Skin of body (tissue), 3 donors: ENCODE measurements at places on chromosomes 1 and 21. TPM values are rescaled to one million over a fixed set of nuclear protein-coding genes. Genes with fewer than 3 reads are reported as not detected.

RNPEP gene
- total RNA-seq, result 20.2 TPM

SLC25A24 gene
- 40.4 TPM for total RNA-seq

INAVA gene
- 16.4 TPM for total RNA-seq

SAMD13 gene
- total RNA-seq, result 1.7 TPM

SLC45A1 gene
- total RNA-seq, result 0.49 TPM

RPTN gene
- total RNA-seq, result 4.4 TPM

CFHR1 gene
- 0.59 TPM for total RNA-seq

TSTD1 gene
- total RNA-seq, result 29.3 TPM

SMCP gene
- not detected for total RNA-seq

KCNH1 gene
- total RNA-seq, result 0.59 TPM

SLC44A3 gene
- 1.8 TPM for total RNA-seq

CRNN gene
- total RNA-seq, result 4.3 TPM

LCE1D gene
- 1.4 TPM for total RNA-seq

ANGPTL3 gene
- total RNA-seq, result not detected

RGS13 gene
- 0.79 TPM for total RNA-seq

BECN2 gene
- total RNA-seq, result not detected

BMP8B gene
- 2.0 TPM for total RNA-seq

KRTAP12-2 gene
- 1.5 TPM for total RNA-seq

PER3 gene
- total RNA-seq, result 9.8 TPM

KCNQ4 gene
- total RNA-seq, result 1.8 TPM

RBM11 gene
- 0.30 TPM for total RNA-seq

KLHDC9 gene
- total RNA-seq, result not detected

MFAP2 gene
- total RNA-seq, result 38.3 TPM

AMY1A gene
- not detected for total RNA-seq

OR2T3 gene
- not detected for total RNA-seq

FAM151A gene
- total RNA-seq, result not detected

TDRD5 gene
- total RNA-seq, result 0.59 TPM

SLC2A1 gene
- total RNA-seq, result 76.7 TPM

LMX1A gene
- 1.1 TPM for total RNA-seq

SPRR2E gene
- total RNA-seq, result 16.7 TPM

TIMM17A gene
- total RNA-seq, result 30.0 TPM

MTARC2 gene
- 8.2 TPM for total RNA-seq

HCRTR1 gene
- not detected for total RNA-seq

NTMT2 gene
- not detected for total RNA-seq

CCDC30 gene
- total RNA-seq, result 1.8 TPM

SRGAP2C gene
- 13.4 TPM for total RNA-seq

CLDN19 gene
- 2.7 TPM for total RNA-seq

FCMR gene
- 0.69 TPM for total RNA-seq

RASAL2 gene
- 15.9 TPM for total RNA-seq

LRRC38 gene
- total RNA-seq, result 1.4 TPM

CLEC20A gene
- not detected for total RNA-seq

LCE2A gene
- total RNA-seq, result 1.2 TPM

NR5A2 gene
- total RNA-seq, result 5.9 TPM

C1orf53 gene
- total RNA-seq, result 0.89 TPM

C1orf115 gene
- total RNA-seq, result 12.7 TPM

ARTN gene
- 0.49 TPM for total RNA-seq

IFI16 gene
- total RNA-seq, result 56.7 TPM

NBPF20 gene
- 2.3 TPM for total RNA-seq

DNAJC8 gene
- 31.5 TPM for total RNA-seq

FLVCR1 gene
- 13.4 TPM for total RNA-seq

MAEL gene
- total RNA-seq, result 0.20 TPM

PLPPR5 gene
- total RNA-seq, result 3.2 TPM

RIMS3 gene
- total RNA-seq, result 0.59 TPM

SOX13 gene
- total RNA-seq, result 8.6 TPM
